Progenitor cell of endocrine pancreas (in vitro differentiated cells): ENCODE measurements at places on chromosomes 7 and 10.

DNA sequence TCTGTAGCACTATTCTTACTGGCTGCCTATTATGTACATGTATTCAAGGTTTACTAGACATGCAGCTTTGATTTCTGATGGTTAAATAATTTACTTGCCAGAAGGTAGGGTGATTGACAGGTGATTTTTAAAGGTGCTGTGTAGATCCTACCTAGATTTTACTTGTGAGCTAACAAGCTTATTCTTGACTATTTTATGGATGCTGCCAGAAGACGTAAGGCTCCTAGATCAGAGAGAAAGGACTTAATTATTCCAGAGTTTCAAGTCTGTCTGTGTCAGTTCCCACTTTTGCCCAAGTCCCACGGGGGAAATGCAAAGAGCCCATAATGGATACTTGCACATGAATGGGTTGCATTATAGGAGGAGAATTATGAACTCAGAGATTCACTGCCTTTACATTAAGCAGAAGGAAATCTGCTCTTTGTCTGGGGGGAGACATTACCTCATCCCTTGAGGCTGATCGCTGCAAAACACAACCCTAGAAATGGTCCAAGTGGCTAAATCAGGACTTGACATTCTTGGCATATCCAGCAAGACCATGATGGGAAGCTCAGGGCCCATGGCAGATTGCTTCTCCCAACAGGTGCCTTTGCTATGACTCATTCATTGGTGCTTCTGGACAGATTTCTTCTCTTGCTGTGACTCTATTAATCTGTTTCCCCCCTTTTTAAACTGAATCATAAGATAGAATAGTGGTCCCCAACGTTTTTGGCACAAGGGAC, 32.1 kb downstream of the GPR158 start:
- no peak for DNase-seq
- H3K27me3 ChIP-seq: peaks cover 29% of the 10 kb centered on the region
- H3K36me3 ChIP-seq: no peaks in the 10 kb centered on the region
- H3K4me3 ChIP-seq: no peak overlapping the region
- H3K4me1 ChIP-seq: peaks cover 12% of the 10 kb centered on the region
- H3K27ac ChIP-seq: no peak overlapping the region

- no peak overlapping the region for H3K4me3 ChIP-seq
- H3K4me1 ChIP-seq: no peaks in the 10 kb centered on the region
- DNase-seq: no peak
- H3K27me3 ChIP-seq: peaks cover 14% of the 10 kb centered on the region
These were observed 58.8 kb upstream of the DOCK1 start for GRCh38 chr10:126846469-126846868.

DNA sequence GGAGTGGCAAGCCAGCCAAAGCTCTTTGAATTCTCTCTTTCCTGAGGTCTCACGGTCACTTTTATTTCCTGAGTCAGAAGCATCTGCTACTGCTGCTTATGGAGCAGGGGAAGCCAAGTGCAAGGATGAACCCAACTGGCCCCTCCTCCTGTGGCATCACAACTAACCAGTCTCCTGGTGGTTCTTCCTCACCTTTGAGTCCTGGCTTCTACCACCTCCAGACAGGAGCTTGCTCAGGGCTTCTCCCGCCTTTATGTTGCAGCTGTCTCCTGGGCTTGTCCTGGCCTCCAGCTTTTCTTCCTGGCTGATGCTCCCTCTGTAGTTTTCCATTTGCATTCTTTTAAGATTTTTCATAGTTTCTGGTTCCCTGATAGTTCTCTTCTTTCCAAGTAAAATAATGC, 349.7 kb upstream of the NRP1 start:
- no peak overlapping the region for H3K27ac ChIP-seq
- peaks cover 5% of the 10 kb centered on the region for H3K4me1 ChIP-seq
- no peaks in the 10 kb centered on the region for H3K27me3 ChIP-seq
- no peaks in the 10 kb centered on the region for H3K36me3 ChIP-seq
- no peak overlapping the region for H3K4me3 ChIP-seq

DNA sequence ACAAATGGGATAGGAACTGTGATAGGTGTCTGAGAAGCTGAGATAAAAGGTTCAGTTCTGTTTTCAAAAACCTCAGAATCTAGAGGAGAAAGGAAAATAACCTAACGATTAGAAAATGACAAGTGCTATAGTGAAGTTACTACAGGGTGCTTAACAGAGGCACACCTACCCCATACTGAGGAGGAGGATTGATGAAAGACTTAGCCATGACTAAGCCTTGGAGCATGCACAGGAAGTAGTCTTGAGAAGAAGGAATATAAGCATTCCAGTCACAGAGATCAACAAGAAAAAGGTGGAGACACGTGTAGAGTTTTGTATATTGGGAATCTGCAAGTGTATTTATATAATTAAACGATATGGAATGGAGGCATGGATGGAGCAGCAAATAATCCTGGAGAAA, 1225.5 kb upstream of the CELF2 start:
- no peaks in the 10 kb centered on the region for H3K4me1 ChIP-seq
- H3K27me3 ChIP-seq: peaks cover 7% of the 10 kb centered on the region
- H3K27ac ChIP-seq: no peak overlapping the region
- H3K36me3 ChIP-seq: no peaks in the 10 kb centered on the region
- DNase-seq: no peak

GRCh38 chr7:17234030-17234397, 64.4 kb upstream of the AHR start:
- DNase-seq: no peak
- H3K4me1 ChIP-seq: peaks cover under 1% of the 10 kb centered on the region
- peaks cover 12% of the 10 kb centered on the region for H3K27me3 ChIP-seq
- no peak overlapping the region for H3K27ac ChIP-seq

DNA sequence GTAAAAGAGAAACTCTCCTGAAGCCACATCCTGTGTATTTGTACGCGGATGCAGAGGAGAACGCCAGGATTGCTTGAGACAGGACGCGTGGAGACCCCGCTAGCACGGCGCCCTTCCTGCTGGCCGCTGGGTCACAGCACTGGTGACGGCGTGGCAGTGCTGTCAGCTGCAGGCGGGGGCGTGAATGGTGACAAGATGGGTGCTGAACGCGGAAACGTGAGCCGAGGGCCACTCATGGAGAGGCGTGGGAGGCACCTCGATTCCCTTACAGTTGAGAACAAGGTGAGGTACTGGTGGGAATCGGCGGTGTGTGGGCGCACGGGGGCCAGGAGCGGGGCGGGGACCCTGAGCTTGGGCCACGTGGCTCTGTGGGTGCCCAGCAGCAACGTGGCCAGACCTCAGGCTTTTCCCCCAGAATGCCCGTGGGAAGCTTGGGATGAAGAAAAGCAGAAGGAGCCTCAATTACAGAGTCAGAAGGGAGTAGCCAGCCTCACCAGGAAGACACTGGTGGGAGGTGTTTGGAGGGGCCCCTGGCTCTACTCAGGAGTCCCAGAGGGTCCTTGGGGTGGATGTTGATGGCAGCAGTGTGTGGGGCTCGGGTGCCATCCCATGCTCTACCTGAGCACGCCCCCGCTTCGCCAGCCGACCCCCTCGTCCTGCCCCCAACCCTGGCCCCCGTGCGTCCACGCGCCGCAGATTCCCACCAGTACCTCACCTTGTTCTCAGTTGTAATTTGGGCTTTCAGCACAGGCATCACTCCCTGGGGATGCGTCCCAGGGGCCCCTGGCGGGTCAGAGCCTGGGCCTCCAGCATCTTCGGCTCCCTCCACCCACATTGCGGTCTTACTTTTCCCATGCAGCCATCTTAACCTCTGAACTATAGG, 208.4 kb upstream of the TCERG1L start:
- H3K27ac ChIP-seq: no peak overlapping the region
- no peak overlapping the region for H3K4me3 ChIP-seq
- peaks cover 31% of the 10 kb centered on the region for H3K27me3 ChIP-seq
- H3K36me3 ChIP-seq: no peaks in the 10 kb centered on the region
- no peaks in the 10 kb centered on the region for H3K4me1 ChIP-seq

GRCh38 chr7:144776447-144776846, 59.4 kb downstream of the TPK1 start:
- H3K27ac ChIP-seq: no peak overlapping the region
- no peaks in the 10 kb centered on the region for H3K4me1 ChIP-seq
- no peaks in the 10 kb centered on the region for H3K36me3 ChIP-seq
- no peak for DNase-seq
- no peak overlapping the region for H3K4me3 ChIP-seq
- H3K27me3 ChIP-seq: no peaks in the 10 kb centered on the region

GRCh38 chr10:72727130-72727529, 35.2 kb downstream of the MCU start:
- no peak overlapping the region for H3K27ac ChIP-seq
- no peaks in the 10 kb centered on the region for H3K27me3 ChIP-seq
- H3K4me3 ChIP-seq: no peak overlapping the region
- no peak for DNase-seq
- peaks cover 13% of the 10 kb centered on the region for H3K36me3 ChIP-seq
- peaks cover 10% of the 10 kb centered on the region for H3K4me1 ChIP-seq

GRCh38 chr7:26657686-26658388, 206.6 kb downstream of the SKAP2 start:
- H3K4me1 ChIP-seq: peaks cover 20% of the 10 kb centered on the region
- no peak overlapping the region for H3K27ac ChIP-seq
- no peaks in the 10 kb centered on the region for H3K36me3 ChIP-seq
- H3K4me3 ChIP-seq: no peak overlapping the region
- no peak for DNase-seq

GRCh38 chr10:132982301-132982989, 40.1 kb upstream of the CFAP46 start:
- no peak overlapping the region for H3K27ac ChIP-seq
- H3K27me3 ChIP-seq: peaks cover 38% of the 10 kb centered on the region
- no peaks in the 10 kb centered on the region for H3K4me1 ChIP-seq
- no peaks in the 10 kb centered on the region for H3K36me3 ChIP-seq
- no peak for DNase-seq
- H3K4me3 ChIP-seq: no peak overlapping the region

DNA sequence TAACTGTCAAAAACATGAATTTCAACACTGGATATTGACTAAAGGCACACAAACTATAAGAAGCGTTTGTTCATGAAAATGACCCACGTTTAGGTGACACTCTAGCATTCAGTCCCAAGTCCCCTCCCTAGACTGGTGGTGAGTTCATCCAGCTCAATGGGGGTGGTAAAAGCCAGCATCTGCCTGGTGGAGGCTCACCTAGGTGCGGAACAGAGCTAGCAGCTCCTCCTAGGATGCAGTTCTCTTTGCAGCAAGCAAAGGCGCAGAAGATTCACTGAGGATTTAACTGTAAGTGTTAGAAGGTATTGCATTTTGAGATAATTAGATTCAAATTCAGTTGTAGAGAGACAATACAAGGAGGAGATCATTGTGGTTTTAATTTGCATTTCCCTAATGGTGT, 87.6 kb downstream of the VSTM2A start:
- DNase-seq: no peak
- H3K27ac ChIP-seq: no peak overlapping the region
- H3K4me1 ChIP-seq: no peaks in the 10 kb centered on the region
- H3K4me3 ChIP-seq: no peak overlapping the region
- no peaks in the 10 kb centered on the region for H3K36me3 ChIP-seq
- H3K27me3 ChIP-seq: no peaks in the 10 kb centered on the region
